Lung (tissue), 17 donors: ENCODE measurements at places on chromosomes 1 and 21.

GRCh38 chr1:48851638-48852037 lies 74.9 kb upstream of the BEND5 start:
- no peak for DNase-seq

DNA sequence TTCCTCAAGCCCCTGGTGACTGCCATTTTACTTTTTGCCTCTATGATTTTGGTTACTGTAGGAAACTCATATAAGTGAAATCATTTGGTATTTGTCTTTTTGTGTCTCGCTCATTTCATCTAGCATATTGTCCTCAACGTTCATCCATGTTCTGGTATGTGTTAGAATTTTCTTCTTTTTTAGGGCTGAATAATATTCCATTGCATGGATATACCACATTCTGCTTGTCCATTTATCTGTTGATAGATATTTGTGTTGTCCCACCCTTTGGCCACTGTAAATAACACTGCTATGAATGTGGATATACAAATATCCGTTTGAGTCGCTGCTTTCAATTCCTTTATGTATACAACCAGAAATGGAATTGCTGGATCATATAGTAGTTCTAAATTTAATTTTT lies 4.5 kb upstream of the GALNT2 start:
- DNase-seq, result no peak

DNA sequence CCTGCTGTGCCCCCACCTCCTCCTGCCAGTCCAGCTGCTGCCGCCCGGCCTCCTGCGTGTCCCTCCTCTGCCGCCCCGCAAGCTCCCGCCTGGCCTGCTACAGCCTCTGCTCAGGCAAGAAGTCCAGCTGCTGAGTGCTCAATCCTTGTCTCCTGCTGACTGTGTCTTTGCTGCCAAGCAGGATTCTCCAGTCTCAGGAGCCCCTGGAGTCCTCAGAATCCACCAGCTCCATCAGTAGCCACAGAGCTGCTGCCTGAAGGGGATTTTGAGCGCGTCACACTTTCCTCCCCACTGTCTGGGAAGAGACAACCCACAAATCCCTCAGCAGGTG lies 973 bp downstream of the KRTAP10-11 start:
- DNase-seq, result no peak

GRCh38 chr21:20272791-20273362 lies 725.3 kb upstream of the NCAM2 start:
- no peak for DNase-seq

DNA sequence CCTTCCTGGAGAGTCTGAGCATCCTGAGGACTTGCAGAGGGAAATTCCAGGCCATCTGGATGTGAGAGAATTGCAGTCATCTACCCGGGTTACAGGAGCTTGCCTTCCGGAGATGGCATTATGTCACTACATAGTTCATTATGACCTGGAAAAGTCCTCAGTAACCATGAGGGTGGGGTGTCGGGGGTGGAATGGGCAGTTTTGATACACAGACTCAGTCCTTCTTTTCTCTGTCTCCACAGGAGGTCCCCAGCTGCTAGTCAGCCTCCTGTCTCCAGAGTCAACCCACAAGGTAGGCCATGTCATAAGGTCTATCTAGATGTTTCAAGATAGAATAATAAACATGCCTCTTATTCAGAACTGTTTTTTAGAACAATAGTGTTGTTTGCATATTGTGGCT lies 268.2 kb upstream of the SGIP1 start:
- DNase-seq, result no peak

DNA sequence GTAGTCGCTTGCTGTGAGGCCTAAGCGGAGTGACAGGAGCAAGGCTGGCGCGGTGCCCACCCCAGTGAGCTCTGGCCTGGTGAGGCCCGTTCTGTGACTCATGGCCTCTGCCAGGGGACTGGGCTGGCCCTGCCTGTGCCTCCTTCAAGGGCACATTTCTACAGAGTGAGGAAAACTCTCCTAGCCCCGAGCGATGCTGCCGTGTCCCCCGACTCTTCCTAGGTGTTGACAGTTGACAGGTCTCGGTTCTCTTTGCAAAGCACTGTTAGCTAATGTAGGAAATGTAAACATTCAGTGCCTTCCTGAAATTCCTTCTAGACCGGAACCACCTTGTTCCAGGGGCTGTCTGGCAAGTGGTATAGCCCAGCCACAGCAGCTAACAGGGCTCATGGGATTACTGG lies 43.9 kb downstream of the ABCG1 start:
- DNase-seq, result peak; percentile 63

- no peak for DNase-seq
These were observed 111.3 kb downstream of the TGFB2 start for GRCh38 chr1:218456444-218456843.

GRCh38 chr1:214537219-214537618 lies 14.2 kb downstream of the PTPN14 start:
- peak; percentile 72 for DNase-seq

DNA sequence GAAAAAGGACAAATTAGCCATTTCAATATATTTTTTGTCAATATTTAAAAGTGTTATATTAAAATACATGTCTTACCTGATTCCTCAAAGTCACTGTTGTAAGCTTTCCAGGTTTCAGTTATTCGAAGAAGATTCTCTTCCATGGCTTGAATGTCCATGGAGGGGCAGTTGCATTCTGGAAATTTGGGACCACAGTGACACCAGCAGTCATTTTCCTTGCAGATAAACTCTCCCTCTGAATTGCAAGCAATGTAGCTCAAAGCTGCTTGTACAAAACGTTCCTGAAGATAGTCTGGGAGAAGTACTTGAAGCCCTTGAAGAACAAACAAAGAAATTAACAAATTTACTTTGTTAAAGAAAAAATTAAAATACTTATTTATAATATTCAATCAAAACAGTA lies 251.7 kb downstream of the BRINP3 start:
- DNase-seq, result no peak

GRCh38 chr1:203371288-203371687 lies 20.4 kb upstream of the FMOD start:
- DNase-seq, result no peak

- DNase-seq, result no peak
These were observed 253.6 kb upstream of the IRF2BP2 start for GRCh38 chr1:234863551-234863971.

GRCh38 chr1:176601348-176601747 lies 138.4 kb downstream of the PAPPA2 start:
- no peak for DNase-seq

- no peak for DNase-seq
These were observed 54.4 kb upstream of the NEK7 start for GRCh38 chr1:198102454-198102827.

DNA sequence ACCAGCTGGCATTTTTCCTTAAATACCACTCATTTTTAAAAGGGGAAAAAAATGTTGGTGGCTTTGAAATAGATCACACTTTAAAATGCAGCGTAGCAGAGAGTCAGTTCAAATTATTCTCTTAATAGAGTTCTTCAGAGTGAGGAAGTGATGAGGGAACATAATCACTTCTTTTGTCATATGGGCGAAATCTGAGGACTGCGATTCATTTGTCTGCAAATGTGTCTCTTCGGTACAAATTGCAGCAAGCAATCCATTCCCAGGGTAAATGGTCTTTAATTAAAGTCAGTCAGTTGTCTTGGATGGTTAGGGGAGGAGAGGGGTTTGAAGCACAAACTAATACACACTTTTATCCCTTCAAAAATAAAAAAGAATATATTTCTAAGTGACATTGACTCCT lies 86.0 kb upstream of the SELENON start:
- no peak for DNase-seq

GRCh38 chr1:51313961-51314777 lies 16.2 kb downstream of the TTC39A start:
- peak; percentile 39 for DNase-seq

DNA sequence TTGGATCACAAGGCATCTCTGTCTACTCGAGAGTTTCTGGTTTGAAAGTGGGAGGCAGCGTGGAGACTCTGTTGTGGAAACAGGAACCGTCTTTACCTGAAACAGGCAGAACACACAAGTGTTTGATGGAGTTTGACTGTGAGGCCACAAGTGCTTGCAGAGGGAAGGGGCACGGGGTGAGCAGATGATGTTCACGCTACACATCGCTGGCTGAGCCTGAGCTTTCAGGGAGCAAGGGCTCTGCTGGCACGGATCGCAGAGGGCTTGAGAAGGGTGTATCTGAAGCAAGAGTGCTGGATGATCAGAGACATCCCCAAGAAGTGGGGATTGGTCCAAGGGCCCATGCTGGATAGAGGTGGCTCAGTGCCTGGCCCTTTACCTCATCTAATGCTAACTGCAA lies 59.3 kb downstream of the IGSF21 start:
- DNase-seq, result no peak

GRCh38 chr1:235229868-235230267 lies 68.8 kb upstream of the RBM34 start:
- DNase-seq, result no peak
